Aortic smooth muscle cell (primary cell): ENCODE measurements at places on chromosomes 11 and 22. TPM values are rescaled to one million over a fixed set of nuclear protein-coding genes. Genes with fewer than 3 reads are reported as not detected.

The UFD1 gene
- total RNA-seq, result 85.9 and 101 TPM in 2 replicates

The OSBPL5 gene
- total RNA-seq, result 41.7 and 49.4 TPM in 2 replicates

The OR10G4 gene
- not detected in 2 replicates for total RNA-seq

The JHY gene
- 1.1 and 2.0 TPM in 2 replicates for total RNA-seq

The CAPN5 gene
- 28.3 and 31.8 TPM in 2 replicates for total RNA-seq

The GTSE1 gene
- total RNA-seq, result 3.3 and 5.4 TPM in 2 replicates

The OR8D4 gene
- total RNA-seq, result 0.06 TPM in 1 of 2 replicates, not detected in the other
